ENCODE measurements at places on chromosomes 3 and 15.
A peak's percentile ranks its signal among the peaks of the same experiment; 100 is the strongest.

DNA sequence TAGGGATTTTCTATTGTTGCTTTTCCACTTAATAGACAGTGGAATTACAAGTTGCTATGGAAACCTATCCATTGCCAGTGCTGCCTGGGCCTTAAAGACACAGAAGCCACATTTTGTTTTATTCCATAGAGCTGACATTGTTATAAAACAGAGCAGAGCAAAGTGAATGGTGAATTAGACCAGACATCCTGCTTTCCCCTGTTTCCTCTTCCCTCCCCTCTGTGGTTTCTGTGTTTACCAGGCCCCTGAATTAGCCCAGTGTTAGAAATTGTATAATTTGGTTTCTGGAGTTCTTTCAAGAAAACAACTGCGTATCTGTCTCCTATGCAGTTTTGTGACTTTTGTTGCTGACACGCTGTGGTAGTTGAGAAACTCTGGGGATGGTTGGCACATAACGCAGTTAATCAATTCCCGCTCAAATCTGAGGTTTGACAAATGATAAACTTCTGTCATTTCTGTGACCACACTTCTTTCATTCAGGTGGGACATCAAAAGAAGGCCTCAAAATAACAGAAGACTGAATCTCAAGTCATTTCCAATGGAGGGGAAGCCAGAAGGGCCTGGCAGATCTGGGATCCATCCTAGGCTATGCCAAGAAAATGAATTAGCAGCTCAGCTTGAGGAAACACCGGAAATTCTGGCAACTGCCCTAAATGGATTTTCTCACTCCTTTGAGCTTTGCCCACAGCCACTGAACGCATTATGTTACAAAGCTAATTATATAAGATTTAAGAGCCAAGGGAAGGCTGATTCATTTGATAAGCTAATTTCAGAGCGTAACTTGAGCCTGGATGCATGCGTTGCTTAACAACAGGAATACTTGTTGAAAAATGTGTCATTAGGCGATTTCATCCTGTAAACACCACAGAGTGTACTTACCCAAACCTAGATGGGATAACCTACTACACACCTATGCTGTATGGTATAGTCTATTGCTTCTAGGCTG is 46.9 kb downstream of the NR1D2 start:
- no peak for DNase-seq

DNA sequence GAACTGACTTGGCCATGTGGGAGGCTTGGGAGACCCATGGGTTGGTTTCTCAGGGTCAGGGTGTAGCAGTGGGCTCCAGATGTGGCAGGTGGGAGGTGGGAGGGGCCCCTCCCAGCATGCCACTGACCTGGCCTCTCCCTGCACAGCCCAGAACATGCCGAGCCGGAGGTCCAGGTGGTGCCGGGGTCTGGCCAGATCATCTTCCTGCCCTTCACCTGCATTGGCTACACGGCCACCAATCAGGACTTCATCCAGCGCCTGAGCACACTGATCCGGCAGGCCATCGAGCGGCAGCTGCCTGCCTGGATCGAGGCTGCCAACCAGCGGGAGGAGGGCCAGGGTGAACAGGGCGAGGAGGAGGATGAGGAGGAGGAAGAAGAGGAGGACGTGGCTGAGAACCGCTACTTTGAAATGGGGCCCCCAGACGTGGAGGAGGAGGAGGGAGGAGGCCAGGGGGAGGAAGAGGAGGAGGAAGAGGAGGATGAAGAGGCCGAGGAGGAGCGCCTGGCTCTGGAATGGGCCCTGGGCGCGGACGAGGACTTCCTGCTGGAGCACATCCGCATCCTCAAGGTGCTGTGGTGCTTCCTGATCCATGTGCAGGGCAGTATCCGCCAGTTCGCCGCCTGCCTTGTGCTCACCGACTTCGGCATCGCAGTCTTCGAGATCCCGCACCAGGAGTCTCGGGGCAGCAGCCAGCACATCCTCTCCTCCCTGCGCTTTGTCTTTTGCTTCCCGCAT is 7.9 kb upstream of the STAB1 start:
- no peak for DNase-seq

DNA sequence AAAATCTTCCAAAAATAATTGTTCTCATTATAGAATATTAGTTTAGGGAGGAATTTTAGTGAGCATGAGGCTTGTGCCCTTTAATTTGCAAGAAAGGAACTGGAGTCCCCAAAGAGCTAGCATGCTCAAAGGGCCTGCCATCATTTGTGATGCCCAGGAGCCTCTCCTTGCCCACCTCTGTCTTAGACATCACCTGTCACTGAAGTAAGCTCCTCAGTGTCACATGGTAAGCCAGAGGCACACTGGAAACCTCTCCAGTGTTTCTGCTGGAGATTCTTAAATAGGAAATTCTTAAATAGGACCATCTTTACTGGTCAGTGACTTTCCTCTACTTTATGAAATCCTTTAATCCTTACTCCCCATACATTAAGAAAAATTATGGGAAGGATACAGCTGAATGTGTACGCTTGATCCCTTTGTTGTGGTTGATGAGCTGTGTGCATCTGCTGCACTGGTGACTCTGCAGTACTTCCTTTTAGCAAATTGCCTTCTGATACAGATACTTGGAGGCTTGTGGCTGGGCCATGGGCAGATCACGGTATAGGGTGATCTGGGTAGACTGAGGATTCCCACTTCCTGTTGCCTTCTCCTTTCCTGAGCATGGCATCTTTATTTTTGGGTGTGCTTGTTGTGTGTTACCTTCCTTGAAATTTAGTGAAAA is 197.4 kb downstream of the KLHL25 start:
- DNase-seq = no peak

DNA sequence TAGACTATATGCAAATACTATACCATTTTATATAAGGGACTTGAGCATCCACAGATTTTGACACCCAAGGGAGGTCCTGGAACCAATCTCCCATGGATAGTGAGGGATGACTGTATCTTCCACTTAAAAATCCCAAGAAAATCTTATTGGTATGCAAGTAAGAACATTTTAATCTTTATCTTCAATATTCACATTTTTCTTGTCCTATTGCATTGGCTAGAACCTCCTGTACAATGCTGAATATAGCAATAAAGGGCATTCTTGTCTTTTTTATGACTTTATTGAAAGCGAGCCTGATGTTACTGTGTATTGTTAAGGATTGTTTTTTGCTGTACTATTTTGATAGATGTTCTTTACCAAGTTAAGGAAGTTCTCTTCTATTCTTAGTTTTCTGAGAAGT is 36.9 kb downstream of the MYLK start:
- no peak for DNase-seq

DNA sequence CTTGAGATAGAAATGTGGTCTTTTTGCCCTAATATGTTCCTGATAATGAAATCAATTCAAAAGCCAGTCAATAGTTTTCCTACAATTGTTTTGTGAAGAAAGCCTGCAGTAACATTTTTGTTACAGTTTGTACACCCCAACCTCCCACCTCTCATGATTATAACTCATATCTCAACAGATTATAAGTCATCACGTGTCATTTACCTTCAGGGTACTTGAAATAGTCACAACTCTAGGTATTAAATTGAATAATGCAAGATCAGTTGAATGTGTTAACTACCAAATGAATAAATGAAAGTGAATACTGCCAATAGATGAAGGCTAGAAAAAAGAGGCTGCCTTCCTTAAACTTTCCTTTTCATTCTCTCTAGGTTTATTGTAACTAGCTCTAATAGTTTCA is 32.9 kb upstream of the CTDSPL2 start:
- no peak for DNase-seq

- no peak for DNase-seq
Observed at GRCh38 chr15:46556559-46557379, 921.9 kb downstream of the SQOR start.

- DNase-seq = no peak
Observed at GRCh38 chr3:4548356-4548755, 55.2 kb downstream of the ITPR1 start.

- DNase-seq = no peak
Observed at GRCh38 chr3:138078096-138078495, 37.3 kb downstream of the DZIP1L start.

DNA sequence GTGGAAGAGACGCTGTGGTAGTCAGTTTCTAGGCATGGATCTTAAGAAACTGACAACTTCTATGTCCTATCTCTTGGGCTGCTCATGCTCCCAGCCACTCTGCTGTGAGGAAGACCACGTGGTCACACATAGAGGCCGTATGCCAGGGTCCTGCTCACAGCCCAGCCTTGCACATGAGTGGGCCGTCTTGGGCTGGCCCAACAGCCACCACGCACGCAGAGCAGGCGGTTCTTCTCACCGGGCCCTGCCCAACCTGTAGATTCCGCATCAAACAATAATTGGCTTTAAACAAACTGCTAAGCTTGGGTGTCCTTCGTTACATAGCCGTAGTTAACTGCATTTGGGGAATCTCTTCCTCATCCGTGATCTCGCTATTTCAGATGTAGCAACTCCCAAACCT is 26.0 kb downstream of the SLC41A3 start:
- DNase-seq = no peak

GRCh38 chr3:5220193-5220592 is 32.7 kb downstream of the EDEM1 start:
- no peak for DNase-seq

GRCh38 chr15:48096813-48097212 is 24.0 kb upstream of the SLC24A5 start:
- DNase-seq = no peak

DNA sequence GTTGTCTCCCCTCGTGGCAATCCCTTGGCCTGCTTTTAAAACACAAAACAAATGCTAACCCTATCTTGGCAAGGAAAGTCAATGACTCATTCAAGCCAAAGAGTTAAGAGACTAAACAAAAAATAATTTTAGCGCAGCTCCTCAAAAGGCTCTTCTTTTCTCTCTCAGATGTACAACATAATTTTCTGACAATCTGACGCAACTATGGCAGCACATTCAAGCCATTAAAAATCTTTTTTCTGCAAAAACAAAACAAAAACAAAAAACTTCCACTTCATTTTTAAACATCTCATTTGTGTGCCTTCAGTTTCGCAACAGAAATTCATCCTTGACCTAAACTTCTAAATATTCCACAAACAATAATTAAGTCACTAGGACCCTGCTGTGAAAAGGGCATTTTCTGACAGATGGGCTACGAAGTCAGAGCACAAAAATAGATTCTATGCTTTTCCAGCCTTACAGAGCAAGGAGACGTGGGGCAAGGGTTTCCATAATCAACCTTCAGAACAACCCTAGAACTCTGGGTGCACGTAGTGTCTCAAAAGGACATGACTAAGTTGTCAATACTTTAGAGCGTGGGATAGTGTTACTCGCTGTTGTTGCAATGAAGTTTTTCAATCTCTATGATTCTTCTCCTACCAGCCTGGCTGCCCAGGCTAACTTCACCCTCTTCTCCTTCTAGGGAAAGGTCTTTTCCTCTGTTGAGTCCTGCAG is 84.3 kb downstream of the MB21D2 start:
- no peak for DNase-seq

GRCh38 chr3:193560091-193560490 is 5.4 kb upstream of the ATP13A4 start:
- DNase-seq = no peak

GRCh38 chr3:55750525-55750924 is 263.4 kb upstream of the WNT5A start:
- DNase-seq = no peak

DNA sequence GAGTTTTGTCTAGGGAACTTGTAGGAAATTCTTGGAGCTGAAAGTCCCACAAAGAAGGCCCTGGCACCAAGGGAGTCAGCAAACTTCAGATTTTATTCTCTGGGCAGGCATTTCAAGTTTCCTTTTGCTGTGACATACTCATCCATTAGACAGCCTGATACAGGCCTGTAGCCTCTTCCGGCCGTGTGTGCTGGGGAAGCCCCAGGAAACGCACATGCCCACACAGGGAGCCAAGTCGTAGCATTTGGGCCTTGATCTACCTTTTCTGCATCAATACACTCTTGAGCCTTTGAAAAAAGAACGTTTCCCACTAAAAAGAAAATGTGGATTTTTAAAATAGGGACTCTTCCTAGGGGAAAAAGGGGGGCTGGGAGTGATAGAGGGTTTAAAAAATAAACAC is 15.0 kb downstream of the TIGIT start:
- peak; percentile 59 for DNase-seq

GRCh38 chr3:194042927-194043326 is 93.0 kb upstream of the HES1 start:
- no peak for DNase-seq

DNA sequence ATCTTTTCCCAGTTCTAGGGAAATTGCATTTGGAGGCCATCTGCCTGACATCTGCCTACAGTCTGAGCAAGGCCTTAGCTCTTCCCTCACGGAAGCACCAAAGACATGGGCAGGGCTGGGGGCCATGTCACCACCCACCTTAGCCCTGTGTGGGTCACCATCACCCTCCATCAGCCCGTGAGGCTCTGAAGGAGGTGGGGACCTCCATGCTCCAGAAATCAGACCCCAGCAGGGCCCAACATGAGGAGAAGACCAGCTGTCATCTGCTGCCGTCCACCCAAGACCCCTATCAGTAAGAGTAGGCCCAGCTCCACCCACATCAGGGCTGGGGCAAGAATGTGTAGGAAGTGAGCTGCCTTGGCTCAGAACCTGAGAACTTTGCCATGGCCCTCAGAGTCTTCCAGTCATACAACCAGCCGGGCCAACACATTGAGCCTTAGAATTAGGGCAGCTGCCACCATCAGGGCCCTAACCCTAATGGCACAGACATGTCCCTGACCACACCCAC is 1.9 kb downstream of the TMIE start:
- no peak for DNase-seq

DNA sequence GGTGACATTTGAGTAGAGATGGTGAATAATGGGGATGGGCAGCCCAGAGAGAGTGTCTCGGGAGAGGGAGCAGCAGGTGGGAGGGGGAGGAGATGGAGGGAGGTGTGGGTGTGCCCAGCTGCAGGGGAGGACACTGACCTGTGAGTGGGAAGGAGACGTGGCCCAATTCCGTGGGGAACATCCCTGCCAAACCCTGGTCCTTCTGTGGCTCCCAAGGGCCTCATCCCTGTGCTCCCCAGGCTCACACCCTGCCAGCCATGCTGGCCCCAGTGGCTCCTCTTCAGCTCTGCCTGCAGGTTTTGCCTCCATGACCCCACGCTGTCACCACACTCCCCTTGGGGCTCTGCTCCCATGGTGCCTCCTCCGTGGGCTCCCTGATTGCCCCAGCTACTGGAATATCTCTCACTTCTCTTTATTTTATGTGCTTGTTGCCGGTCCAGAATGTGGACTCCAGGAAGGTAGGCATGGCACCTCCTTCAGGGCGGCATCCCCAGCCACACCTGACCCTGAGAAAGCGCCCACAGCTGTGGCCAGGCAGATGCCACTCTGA is 7.0 kb downstream of the CFAP100 start:
- no peak for DNase-seq

- no peak for DNase-seq
Observed at GRCh38 chr3:47001731-47002170, 22.3 kb downstream of the NBEAL2 start.

DNA sequence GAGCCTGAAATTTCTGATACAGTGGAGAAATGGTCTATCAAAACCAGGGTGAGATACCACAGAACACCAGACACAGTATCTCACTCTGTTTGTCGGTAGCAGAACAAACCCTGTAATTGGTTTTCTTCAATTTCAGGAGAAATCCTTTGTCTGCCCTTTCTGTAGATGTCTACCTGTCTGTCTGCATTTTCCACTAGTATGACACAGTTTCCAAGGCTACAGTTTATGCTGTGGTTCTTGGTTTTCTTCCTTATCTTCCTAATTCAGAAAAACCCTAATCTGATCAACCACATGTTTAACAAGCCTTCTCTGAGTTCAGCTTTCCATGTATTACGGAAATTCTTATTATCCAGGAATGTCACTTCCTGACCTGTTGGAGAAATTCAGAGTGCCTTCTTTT is 70.8 kb downstream of the SCN11A start:
- no peak for DNase-seq

- no peak for DNase-seq
Observed at GRCh38 chr3:178304758-178305467, 231.3 kb upstream of the KCNMB2 start.

GRCh38 chr3:102466001-102466400 is 31.2 kb downstream of the ZPLD1 start:
- no peak for DNase-seq

Measured in activated T-helper 1 cell treated with anti-CD3 and anti-CD28 coated beads, Interleukin-2, amount 50 U/mL, for 16 hours (primary cell).